ENCODE measurements at places on chromosomes 5 and 9.
A peak's percentile ranks its signal among the peaks of the same experiment; 100 is the strongest.

GRCh38 chr5:158848634-158849033 is 251.1 kb downstream of the EBF1 start:
- DNase-seq: no peak

DNA sequence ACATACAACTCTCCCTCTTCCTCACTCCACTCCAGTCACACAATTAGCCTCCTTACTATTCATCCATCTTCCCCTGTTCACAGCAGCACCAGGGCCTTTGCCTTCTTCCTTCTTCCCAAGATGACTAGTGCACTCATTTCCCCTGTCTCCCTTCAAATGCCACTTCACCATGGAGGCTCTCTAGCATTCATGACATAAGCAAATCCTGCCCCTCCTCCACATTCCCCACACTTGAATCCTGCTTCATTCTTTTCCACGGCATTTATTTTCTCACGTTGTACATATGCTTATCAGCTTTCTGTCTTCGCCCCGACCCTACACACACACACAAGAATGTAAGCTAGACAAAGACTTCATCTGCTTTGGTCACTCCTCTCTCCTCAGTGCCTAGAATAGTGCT is 133.3 kb downstream of the CDK5RAP2 start:
- no peak for DNase-seq

DNA sequence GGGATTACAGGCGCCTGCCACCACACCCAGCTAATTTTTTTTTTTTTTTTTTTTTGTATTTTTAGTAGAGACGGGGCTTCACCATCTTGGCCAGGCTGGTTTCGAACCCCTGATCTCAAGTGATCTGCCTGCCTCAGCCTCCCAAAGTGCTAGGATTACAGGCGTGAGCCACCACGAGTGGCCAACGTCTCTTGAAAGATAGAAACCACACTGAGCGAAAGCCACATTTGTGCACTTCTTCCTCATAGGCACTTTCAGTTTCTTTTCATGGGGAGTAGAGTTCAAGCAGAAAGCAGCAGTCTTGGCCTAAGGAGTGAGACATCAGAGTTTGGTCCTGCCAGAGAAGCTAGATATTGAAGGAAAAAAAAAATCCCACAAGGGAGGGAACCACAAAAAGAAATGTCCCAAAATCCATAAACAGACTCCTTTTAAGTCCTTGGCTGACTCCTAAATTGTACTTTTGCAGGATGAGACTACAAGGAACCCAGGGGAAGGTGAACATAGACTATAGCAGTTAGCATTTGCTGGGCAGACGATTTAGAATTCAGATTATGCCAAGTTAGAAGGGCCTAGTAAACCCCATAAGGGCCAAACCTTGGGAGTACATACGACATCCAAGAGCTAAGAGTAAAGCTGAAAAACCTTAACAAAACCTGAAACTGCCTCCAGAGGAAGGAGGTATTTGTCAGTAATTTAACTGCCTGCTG is 43.9 kb upstream of the GLIPR2 start:
- peak; percentile 27 for DNase-seq

DNA sequence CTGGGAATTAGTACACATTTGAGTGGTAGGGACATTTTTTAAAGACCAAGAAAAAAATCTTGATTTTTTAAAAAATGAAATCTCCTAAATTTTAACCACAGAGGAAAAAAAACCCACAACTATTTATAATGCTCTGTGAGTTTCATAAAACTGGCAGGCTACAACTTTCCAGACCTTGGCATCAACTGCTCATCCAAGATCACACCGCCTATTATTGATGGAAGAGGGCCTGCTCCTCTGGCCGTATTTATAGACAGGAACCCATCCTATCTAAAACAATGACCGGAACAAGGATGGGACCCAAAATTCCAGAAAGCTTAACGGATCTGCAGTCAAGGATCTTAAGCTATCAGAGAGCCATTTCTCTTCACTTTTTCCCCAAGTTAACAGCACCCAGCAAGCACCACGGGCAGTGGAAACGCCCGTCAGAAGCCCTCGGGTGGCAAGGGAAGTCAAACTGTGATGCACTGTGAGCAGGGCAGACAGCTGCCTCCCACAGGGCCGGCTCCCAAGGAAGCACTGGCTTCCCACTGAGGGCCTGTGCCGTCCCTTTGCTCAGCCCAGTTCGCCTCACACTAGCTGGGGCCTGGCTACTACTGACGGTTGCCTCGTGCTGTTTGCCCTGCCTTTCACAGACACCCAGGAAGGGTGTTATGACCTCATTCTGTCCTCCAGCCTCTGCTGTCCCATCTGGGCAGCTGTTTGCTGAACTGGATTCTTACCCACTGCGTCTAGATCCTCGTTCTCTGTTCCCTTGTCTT is 62.8 kb downstream of the CDC14B start:
- DNase-seq: no peak

GRCh38 chr5:54905942-54906537 is 79.4 kb downstream of the ESM1 start:
- DNase-seq: peak; percentile 59

- no peak for DNase-seq
Observed at GRCh38 chr9:109922617-109923470, 142.8 kb downstream of the PALM2AKAP2 start.

- no peak for DNase-seq
Observed at GRCh38 chr9:69590266-69590665, 81.9 kb downstream of the APBA1 start.

DNA sequence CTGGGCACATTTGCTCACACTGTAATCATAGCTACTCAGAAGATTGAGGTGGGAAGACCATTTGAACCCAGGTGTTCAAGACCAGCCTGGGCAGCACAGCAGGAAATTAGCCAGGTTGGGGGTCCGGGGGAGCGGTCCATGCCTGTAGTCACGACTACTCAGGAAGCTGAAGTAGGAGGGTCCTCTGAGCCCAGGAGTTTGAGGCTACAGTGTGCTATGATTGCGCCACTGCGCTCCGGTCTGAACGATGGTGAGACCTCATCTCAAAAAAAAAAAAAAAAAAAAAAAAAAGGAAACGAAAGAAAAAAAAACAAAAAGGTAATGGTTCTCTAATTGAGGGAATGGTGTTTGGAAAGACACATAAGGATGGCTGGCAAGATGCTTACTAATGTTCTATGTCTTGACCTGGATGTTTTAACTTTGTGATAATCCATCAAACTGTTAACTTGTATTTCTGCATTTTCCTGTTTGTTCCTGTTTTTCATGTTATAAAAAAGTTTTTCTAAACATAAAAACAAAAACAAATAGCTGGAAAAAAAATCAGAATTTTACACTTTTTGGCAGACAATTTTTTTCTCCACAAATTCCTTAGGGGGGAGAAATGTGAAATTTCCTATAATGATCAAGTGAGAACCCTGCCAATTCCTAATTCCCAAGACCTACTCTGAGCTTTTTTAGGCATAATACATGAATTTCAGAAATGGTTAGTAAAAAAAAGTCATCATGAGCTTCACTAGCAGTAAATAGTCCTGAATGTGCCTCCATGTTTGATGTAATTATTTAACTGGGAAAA is 96.9 kb downstream of the DENND1A start:
- no peak for DNase-seq

GRCh38 chr5:60540856-60541805 is 158.8 kb downstream of the DEPDC1B start:
- no peak for DNase-seq

- no peak for DNase-seq
Observed at GRCh38 chr5:132748522-132749000, 1.3 kb downstream of the CCNI2 start.

GRCh38 chr5:132905938-132906337 is 32.5 kb downstream of the LEAP2 start:
- DNase-seq: no peak

GRCh38 chr5:44358421-44358820 is 30.8 kb downstream of the FGF10 start:
- no peak for DNase-seq

DNA sequence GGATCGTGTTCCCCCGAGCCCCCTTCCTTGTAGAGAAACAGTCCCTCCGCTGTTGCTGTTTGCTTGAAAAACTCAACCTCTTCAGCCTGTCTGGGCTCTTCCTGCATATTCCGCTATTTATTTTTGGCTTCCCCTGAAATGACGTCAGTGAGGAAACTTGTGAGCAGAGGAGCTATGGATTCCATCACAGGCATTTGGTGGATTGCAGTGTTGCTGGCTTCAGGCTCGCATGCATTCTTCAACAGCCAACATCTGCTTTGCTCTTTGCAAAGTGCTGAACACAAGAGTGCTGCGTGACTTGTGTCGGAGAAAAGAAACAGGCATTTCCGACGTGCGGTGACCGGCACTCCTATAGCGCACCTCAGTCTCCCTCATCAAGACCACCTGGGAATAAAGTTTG is 232.7 kb downstream of the RFK start:
- DNase-seq: no peak
